ENCODE measurements at places on chromosomes 2 and 18. TPM values are rescaled to one million over a fixed set of nuclear protein-coding genes. Genes with fewer than 3 reads are reported as not detected.

Gene PROKR1
- total RNA-seq, result not detected

Gene KCNG3
- 0.84 TPM for total RNA-seq

Gene SP140L
- total RNA-seq, result 4.4 TPM

Gene DSG1
- not detected for total RNA-seq

Data from A549 treated with ZK216348 at 1 μM for 4 hours (cell line).